ENCODE measurements at places on chromosomes 4 and X.

DNA sequence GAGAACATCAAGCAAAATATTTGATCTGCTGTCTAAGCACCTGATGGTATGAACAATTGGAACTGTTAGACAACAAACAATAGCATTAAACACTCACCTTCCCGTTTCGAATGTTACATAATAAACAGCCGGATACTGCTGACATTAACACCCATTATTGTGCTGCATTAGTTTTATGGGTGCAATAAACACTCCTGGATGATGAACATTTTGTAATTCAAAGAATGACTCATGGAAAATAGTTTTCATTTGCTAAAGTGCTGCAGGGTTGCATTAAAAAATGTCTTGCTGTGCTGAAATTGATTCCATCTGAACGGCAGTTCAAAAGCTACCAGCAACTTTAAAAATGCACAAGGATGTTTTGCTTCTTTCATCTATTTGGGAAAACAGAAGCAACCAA lies 100.8 kb upstream of the SORBS2 start:
- DNase-seq: no peak

GRCh38 chr4:153541456-153542096 lies 75.4 kb downstream of the TMEM131L start:
- no peak for DNase-seq

GRCh38 chr4:37765741-37766140 lies 60.7 kb upstream of the PGM2 start:
- no peak for DNase-seq

GRCh38 chr4:36012503-36012902 lies 231.8 kb downstream of the ARAP2 start:
- DNase-seq: no peak

- no peak for DNase-seq
Observed at GRCh38 chr4:65825116-65825753, 154.9 kb upstream of the EPHA5 start.

DNA sequence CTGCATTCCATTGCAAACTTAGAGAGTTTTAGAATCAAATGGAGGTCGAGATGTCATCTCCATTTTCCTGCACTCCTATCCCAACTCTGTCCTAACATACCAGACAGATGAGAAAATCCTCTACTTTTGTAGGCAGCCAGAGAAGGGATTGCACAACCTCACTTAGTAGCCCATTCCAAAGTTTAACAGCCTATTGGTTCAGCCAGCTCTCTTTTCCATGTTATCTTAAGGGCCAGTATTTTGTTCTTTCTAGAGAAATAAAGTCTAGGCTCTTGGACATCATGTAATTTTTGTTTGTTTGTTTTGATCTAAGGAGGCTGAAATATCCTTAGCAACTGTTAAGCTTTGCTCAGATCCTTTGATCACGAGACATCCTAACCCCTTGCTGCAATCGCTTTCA lies 173.0 kb downstream of the COX18 start:
- no peak for DNase-seq

GRCh38 chr4:53781629-53782457 lies 190.6 kb upstream of the LNX1 start:
- no peak for DNase-seq

- no peak for DNase-seq
Observed at GRCh38 chr4:101258883-101259282, 88.4 kb downstream of the PPP3CA start.

- DNase-seq: no peak
Observed at GRCh38 chr4:147339100-147339499, 141.8 kb upstream of the EDNRA start.

GRCh38 chrX:33434256-33435092 lies 223.1 kb upstream of the DMD start:
- peak; percentile 66 for DNase-seq

- DNase-seq: peak; percentile 30
Observed at GRCh38 chr4:1556541-1557220, 127.4 kb downstream of the FAM53A start.

DNA sequence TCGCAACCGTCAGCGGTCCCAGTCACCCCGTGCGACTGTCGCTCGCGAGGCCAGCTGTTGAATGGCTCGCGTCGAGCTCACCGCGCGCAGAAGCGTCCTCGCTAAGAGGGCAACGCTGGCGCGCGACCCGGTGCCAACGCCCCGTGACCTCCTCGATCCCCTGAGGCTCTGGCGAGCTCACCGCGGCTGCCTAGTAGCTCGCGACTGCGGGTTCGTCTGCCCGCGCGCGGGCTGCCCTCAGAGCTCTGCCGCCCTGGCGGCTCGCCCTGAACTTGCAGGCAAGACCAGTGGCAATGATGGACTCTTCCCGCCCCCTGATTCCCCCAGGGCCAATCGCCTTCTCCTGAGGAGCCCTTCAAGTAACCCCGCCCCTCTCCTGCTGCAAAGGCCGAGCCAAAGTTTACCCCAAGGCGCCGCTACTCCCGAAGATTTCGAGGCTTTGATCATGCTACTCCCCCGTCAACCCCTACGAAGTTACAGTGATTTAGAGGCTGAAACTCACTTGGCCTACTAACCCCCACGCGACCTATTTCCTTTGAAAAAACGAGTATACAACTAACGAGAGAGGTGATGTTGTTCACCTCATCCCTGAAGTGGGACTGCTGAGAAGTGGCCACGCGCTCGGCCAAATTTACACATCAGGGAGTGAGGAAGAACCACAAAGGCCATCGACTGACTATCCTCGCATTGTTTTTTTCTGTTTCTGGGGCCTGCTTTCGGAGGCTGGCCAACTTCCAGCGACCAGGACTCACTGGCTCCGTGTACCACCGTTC lies 37.5 kb downstream of the PGRMC1 start:
- no peak for DNase-seq

DNA sequence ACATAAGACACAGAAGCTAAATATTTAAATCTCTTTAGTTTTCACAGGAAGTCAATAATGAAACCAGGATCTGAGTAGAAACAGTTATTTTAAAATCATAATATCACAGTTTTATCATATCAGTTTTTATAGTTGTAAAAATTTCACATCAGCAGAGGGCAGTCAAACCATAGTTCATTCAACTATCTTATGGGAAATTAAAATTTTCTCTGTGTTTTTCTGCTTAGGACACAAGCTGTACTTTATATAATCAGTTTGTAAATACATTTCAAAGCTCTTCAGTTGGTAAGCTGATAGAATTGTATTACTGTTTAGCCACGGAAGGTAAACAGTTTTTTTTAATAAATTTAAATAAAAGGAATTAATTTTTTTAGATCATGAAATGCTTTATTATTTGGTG lies 204.8 kb upstream of the NUDT6 start:
- no peak for DNase-seq

- DNase-seq: no peak
Observed at GRCh38 chr4:70280567-70280966, 38.2 kb downstream of the CSN3 start.

- DNase-seq: no peak
Observed at GRCh38 chr4:17018013-17018412, 119.6 kb upstream of the LDB2 start.

- no peak for DNase-seq
Observed at GRCh38 chr4:37455301-37456131, 211.0 kb downstream of the NWD2 start.

DNA sequence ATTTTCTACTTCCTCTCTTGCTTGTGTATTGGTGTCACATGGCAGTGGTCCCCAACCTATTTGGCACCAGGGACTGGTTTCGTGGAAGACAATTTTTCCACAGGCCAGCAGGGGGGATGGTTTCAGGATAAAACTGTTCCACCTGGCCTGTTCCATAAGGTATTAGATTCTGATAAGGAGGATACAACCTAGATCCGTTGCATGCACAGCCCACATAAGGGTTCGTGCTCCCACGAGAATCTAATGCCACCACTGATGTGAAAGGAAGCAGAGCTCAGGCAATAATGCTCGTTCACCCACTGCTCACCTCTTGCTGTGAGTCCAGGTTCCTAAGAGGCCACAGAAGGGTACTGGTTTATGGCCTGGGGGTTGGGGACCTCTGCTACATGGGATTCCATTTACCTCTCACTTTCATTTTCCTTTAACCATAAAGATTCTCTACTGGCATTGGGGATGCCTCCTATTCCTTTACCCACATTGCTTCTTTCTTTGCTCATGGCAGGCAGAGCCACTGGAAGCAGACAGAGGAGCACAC lies 38.1 kb downstream of the SEC31A start:
- peak; percentile 12 for DNase-seq

DNA sequence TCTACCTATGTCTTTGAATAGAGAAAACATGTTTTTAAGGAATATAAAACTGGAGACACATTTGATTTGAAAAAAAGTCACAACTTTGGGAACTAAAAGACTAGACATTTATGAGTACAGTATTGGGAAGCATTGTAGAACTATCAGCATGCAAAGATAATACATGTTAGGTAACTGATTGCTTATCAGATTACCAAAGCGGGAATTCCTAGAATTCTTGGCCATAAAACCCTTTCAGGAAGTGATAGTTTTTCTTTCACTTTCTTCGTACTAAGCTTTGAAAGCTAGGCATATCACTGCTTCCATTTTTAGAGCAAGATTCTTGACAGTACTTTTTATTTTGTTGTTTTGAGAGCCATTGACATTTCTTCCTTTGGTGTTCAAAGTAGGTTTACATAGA lies 646.6 kb upstream of the PITX2 start:
- DNase-seq: no peak

DNA sequence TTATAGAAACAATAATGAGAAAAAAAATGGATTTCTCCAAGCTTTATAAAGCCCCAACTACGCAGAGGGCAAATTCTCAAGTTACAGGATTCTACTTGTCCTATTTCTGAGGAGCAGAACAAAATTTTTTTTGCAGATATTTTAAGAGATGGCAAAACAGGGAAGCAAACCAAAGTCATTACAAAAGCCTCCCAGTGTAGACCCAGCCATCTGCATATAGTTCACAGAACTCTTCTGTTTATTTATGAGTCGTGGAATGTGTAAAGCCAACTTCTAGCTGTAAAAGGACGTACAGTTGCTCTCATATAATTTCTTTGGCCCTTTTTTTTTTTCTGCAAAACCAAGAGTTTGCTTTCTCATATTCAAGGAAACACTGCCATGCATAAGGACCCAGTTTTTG lies 120.4 kb downstream of the PCDH7 start:
- no peak for DNase-seq

GRCh38 chrX:24426340-24426913 lies 38.7 kb upstream of the PDK3 start:
- peak; percentile 46 for DNase-seq

DNA sequence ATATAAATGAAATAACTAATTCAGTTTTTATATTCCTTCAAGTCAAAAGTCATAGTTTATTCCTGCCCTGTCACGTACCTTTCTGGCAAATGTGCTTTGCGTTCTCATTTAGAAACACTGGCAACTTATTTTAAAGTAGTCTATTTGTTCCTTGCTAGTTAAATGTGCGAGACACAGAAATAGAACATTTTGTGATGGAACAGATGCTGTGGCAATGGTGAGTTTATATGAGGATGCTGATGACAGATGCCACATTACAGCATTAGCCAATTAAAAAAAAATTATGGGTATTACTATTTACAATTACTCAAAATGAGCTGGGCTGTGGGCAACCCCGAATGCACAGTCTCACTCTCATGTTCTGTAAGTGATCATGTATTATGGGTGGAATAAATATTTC lies 26.1 kb upstream of the EPHA5 start:
- DNase-seq: no peak

DNA sequence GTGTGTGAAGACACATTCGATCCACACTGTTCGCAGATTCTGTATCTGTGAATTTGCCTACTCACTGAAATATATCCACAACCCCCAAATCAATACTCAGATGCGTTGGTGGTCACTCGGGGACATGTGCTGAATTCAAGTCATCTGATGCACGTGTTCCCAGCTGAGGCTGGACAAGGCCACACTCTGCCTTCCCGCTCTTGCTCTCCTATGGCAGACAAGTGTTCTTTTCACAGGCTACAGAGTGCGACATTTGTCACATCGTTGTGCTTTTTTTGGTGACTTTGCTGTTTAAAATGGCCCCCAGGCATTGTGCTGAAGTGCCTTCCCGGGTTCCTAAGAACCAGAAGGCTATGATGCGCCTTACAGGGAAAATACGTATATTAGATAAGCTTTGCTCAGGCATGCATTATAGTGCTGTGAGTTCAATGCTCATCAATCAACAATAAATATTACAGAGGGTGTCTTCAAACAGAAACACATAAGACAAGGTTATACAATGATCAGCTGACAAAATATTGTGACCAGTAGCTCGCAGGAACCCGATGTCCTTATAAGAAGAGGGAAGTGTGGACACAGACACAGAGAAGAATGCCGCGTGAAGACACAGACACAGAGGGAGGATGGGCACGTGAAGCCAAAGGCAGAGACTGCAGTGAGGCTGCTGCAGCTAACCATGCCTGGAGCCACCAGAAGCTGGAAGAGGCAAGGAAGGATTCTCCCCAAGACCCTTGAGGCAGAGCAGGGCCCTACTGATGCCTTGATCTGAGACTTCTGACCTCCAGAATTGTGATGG lies 42.0 kb downstream of the IRF2 start:
- no peak for DNase-seq

GRCh38 chr4:6372649-6373525 lies 99.5 kb downstream of the PPP2R2C start:
- DNase-seq: peak; percentile 74

GRCh38 chr4:27442146-27442545 lies 581.5 kb downstream of the STIM2 start:
- DNase-seq: no peak

DNA sequence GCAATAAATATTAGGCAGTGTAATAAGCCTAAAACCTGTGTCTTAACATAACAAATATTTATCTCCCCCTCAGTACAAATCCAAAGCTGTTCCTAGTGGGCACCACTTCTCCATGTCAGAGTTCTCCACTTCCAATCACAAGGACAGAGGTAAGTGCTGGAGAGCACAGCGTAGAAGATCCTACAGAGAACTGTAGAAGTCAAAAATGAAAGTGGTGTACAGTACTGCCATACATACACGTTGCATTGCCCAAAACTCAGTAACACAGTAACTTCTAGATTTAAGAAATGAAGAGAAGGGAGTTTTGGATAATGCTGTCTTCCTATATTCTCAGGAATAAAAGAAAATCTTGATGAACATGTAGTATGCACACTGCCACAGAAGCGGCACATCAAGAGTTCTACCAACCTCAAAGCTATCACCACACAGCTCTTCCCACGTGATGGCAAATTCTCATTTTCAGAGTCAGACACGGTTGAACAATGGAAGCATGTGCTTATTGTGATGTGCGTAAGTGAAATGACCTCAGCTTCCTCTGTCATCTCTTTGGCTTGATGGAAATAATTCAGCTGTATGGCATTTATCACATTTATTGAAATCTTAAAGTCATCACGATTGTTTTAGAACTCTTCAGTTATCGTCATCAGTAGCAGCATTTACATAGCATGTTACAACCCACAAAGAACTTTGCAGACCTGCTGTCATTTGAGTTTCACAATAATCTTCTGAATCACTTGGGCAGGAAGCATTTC lies 27.1 kb upstream of the SPANXN4 start:
- no peak for DNase-seq

- no peak for DNase-seq
Observed at GRCh38 chrX:153662266-153662665, 11.3 kb downstream of the PNCK start.

- DNase-seq: no peak
Observed at GRCh38 chr4:185346975-185347601, 48.6 kb downstream of the LRP2BP start.
